Activated T-helper 2 cell treated with anti-CD3 and anti-CD28 coated beads, Interferon-gamma antibody, Interleukin-2, Interleukin-4, amounts not matched to agents 10 μg/mL and 5 μg/mL and 100 μg/mL, durations not matched to agents 14 hours and 24 hours and 36 hours (primary cell): ENCODE measurements at places on chromosomes 4 and X. TPM values are rescaled to one million over a fixed set of nuclear protein-coding genes. Genes with fewer than 3 reads are reported as not detected.

GRCh38 chrX:24131476-24131875 is 18.1 kb upstream of the ZFX start:
- DNase-seq: no peak

The SPATA18 gene
- total RNA-seq: 0.16 TPM in 1 of 2 replicates, not detected in the other

- DNase-seq: no peak
Observed at GRCh38 chr4:13355111-13355880, 128.8 kb downstream of the RAB28 start.

DNA sequence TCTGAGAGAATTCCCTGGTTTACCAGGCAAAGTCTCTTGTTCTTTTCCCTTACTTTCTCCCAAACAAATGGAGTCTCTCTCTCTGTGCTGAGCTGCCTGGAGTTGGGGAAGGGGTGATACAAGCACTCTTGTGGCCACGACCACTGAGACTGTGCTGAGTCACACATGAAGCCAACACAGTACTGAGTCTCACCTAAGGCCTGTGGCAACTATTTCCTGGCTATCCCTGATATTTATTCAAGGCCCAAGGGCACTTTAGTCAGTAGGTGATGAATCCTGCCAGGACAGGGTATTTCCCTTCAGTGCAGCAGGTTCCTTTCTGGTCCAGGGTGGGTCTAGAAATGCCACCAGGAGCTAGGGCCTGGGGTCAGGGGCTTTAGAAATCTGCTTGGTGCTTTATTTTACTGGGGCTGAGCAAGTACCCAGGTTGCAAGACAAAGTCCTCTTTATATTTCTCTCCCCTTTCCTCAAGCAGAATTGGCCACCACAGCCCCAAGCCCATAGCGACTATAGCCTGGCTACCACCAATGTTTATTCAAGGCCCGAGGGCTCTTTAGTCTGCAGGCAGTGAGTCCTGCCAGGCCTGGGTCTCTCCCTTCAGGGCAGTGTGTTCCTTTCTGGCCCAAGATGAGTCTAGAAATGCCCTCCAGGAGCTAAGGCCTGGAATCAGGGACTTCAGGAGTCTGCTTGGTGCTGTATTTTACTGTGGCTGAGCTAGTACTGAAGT is 10.5 kb downstream of the ARL13A start:
- DNase-seq: no peak

DNA sequence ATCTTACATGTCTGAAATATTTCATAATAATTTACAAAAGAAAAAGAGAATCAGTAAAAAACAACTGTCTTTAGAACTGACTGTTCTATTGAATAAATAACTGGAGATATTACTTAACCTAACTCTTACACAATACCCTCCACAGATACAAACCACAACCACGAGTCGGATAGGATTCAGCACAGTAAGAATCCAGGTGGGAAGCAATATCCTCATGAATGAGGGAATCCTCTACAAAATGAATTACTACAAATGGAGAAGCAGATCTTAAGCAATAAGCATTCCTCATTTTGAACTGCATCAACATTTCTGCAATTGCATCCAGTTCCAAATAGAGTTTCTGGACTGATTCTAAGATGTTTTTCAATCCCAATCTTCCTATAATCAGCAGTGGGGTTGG is 227.1 kb downstream of the SH2D1A start:
- no peak for DNase-seq

GRCh38 chr4:106529348-106530023 is 160.9 kb upstream of the GIMD1 start:
- no peak for DNase-seq

The SSX3 gene
- not detected in 2 replicates for total RNA-seq

DNA sequence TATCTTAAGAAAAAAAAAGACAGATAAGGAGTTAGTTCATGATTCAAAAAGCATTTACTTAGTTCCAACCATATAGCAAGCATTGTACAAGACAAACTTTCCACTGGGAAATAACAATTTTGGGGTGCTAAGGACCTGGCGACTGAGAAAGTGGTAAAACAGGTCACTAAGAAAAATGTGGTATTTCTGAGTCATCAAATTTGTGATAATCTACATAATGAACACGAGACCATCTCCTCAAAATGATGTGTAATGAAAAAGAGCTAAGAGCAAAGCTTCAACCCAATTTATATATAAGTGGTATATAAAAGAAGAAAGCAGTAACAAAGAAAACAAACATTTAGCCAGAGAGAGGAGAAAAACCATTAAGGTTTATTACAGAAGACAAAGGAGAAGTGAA is 72.3 kb downstream of the FBXW7 start:
- DNase-seq: no peak

DNA sequence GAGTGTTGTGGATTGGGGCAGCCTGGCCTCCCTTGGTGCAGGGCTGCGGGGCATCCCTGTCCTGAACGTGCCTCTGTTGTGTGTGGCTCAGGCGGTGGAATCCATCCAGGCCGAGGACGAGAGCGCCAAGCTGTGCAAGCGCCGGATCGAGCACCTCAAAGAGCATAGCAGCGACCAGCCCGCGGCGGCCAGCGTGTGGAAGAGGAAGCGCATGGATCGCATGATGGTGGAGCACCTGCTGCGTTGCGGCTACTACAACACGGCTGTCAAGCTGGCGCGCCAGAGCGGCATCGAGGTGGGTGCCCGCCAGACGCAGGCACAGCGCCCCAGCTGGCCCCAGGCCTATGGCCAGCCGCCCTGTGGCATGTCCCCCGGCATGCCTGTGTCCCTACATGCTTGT is 25.6 kb downstream of the MAEA start:
- DNase-seq: no peak

DNA sequence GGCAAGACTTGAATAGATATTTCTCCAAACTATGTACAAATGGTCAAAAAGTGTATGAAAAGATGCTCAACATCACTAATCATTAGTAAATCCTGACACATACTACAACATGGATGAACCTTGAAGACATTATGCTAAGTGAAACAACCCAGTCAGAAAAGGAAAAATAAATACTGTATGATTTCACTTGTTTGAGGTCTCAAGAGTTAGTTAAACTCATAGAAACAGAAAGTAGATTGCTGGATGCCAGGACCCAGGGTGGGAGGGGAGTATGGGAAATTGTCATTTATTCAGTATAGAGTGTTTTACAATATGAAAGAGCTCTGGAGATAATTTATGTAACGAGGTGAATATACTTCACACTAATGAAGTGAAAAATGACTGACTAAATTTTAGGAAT is 32.4 kb downstream of the PRMT9 start:
- no peak for DNase-seq

The SCRG1 gene
- not detected in 2 replicates for total RNA-seq

DNA sequence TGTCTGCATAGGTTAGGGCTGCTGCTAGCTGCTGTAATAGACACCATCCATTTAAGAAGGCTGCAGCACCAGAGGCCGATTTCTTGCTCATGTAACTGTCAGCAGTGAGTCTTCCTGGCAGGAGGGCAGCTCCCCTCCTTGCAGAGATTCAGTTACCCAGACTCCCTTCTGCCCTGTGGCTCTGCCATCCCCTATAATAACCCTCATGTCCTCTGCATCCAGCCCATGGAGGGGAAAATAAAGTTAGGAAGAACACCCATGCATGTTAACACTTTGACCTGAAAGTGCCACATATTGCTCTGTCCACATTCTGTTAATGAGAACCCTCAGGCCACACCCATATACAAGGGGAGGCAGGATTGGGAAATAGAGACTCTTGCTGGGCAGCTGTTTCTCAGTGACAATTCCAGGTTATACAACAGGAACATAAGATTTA is 5.4 kb downstream of the STBD1 start:
- no peak for DNase-seq

DNA sequence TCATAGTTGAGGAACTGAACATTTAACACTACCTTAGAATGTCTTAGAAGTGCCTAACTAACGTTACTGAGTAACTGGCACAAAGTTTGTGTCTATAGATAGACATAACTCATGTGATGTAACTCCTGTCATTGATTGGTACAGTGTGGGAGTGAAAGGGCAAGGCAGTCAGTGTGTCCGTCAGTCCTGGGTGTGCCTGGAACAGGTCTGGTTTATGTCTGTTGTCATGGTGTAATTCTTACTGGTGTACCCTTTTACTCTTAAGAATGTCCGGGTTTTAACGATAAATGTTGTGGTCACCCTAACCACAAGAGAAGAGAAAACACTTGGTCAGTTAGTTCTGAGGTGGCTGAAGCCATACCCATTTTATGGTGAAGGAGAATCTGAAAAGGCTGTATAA is 93.1 kb upstream of the ESX1 start:
- DNase-seq: no peak

The CPLX1 gene
- 0.64 and 0.74 TPM in 2 replicates for total RNA-seq

DNA sequence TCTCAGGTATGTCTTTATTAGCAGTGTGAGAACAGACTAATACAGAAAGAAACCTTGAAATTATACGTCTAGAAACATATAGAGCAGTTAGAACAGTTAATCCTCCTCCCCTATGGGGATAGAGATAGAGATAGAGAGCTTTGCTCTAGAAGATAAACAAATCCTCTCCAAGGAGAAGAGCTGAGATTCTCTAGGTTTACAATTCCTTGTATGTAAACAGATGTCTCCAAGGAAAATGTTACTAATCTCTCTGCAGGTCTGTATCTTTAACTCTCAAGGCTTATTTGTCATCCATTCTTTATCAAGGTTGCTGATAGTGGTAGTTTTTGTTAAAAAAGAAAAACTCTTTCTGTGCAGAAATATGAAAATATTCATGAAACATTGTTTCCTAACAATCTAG is 282.1 kb upstream of the GIMD1 start:
- DNase-seq: no peak

DNA sequence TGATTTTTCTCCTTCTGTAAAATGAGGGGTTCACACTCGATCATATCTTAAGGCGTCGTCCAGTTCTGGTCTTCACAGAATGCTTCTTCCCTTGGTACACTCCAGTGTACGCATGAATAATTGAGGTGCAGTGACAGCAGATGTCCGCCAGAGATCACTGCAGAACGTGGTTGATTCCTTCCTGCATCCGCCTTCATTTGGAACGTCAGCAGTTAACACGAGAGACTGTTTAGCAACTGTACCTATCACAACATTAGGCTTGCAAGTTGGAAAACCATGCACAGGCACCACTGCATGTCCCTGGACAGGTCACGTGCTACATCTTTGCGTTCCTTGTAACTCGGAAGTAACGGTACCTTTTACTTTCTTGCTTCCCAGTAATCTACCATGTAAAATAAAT is 66.0 kb upstream of the GEMIN8 start:
- DNase-seq: peak; percentile 8

DNA sequence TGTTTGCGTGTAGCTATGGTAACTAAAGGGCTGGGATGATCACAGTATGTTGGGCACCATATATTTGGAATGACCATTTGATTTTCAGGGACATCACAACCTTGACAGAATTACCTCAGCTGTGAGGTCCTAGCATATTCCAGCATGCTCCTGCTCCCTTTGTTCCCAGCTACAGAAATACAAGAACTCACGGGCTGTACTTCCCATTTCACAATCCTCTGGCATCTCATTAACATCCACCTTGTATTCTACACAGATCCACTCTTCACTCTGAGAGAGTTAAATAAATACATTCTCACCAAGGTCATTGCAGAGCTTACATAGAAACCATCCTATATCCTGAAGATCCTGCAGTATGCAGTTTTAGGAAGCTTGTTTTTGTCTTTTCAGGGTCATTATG is 169.7 kb downstream of the FRMPD4 start:
- no peak for DNase-seq

- DNase-seq: no peak
Observed at GRCh38 chr4:7623468-7623867, 188.7 kb upstream of the PSAPL1 start.

The MCTS1 gene
- total RNA-seq: 66.3 and 68.7 TPM in 2 replicates

DNA sequence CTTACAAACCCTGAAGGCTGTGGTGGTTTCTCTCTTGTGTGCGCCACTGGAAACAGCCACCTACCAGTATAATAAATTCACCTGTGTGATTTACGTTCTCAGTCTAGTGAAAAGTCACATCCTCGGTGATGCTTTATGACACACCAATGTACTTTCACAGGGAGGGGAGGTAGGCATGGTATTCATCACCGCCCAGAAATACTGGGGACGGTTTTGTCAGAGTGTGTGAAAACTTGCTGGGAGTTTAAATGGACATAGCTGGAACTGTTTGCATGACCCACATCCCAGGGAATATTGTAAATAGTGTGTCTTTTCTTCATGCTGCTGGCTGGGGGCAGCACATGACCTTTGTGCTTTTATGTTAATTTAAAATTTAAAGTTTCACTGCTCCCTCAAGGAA is 421.8 kb downstream of the MAPK10 start:
- no peak for DNase-seq

The ZNF630 gene
- 0.25 and 0.55 TPM in 2 replicates for total RNA-seq

The PGM2 gene
- total RNA-seq: 49.3 and 52.5 TPM in 2 replicates

DNA sequence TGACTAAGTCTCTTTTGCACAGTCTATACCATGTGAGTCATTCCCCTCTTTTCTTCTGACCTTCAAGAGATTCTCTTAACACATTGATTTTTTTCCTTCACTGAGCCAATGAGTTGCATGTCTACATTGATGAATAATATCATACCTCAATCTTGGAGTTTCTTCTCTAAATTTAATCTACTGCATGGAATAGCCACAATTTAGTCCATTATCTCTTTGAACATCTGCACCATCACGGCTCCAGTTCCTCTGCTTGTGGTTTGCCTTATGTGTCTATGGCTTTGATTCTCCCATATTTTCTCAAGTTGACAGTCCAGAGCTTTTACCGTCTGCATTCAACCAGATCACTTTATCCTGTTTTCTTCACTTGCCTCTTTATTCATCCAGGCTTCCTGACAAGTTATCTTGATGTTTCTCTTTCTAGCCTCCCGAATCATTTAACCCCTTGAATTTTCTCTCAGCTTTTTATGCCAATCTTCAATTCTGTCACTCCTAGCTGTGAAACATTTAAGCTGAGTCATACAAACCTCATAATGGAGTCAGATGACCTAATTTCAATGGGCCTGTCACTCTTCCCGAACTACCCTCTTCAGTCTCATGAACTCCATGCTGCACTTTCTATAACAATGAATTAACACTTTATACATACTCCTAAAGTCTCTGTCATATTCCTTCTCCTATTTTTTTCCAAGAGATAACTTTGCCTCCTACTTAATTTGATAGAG is 222.3 kb downstream of the CPE start:
- DNase-seq: no peak

The XK gene
- 0.32 and 0.34 TPM in 2 replicates for total RNA-seq
